ENCODE measurements at places on chromosomes 1 and 21.

GRCh38 chr1:204859861-204860267 is 10.8 kb upstream of the NFASC start:
- no peak for DNase-seq

- DNase-seq, result no peak
Measured at GRCh38 chr1:36081926-36082485, 1.9 kb upstream of the TEKT2 start.

DNA sequence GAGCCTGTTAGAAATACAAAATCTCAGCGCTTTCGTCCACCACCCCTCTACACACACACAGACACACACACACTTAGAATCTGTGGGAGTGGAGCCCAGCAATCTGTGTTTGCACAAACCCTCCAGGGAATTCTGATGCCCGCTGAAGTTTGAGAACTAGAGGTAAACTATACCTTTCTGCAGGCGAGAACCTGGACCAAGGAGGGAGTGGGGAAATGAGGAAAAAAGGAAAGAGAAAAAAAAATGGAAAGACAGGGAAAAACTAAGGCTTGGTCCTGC is 468 bp upstream of the NIBAN1 start:
- no peak for DNase-seq

- no peak for DNase-seq
Measured at GRCh38 chr1:165549973-165550372, 6.2 kb downstream of the LRRC52 start.

DNA sequence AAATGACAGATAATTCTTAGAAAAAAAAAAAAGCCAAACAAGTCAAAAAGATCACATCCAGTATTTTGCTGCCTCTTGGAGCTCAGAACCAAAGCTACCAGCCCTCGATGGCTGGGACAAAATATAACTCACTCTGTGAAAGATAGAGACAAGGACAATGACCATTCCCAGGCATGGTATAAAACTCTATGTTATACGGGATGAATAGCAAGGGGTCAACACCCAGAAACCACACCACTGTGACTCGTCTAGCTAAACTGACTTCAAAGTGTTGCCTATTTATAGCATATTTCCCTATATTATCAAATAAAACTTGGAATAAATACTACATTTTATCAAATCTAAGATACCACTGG is 10.1 kb downstream of the TMEM63A start:
- no peak for DNase-seq

DNA sequence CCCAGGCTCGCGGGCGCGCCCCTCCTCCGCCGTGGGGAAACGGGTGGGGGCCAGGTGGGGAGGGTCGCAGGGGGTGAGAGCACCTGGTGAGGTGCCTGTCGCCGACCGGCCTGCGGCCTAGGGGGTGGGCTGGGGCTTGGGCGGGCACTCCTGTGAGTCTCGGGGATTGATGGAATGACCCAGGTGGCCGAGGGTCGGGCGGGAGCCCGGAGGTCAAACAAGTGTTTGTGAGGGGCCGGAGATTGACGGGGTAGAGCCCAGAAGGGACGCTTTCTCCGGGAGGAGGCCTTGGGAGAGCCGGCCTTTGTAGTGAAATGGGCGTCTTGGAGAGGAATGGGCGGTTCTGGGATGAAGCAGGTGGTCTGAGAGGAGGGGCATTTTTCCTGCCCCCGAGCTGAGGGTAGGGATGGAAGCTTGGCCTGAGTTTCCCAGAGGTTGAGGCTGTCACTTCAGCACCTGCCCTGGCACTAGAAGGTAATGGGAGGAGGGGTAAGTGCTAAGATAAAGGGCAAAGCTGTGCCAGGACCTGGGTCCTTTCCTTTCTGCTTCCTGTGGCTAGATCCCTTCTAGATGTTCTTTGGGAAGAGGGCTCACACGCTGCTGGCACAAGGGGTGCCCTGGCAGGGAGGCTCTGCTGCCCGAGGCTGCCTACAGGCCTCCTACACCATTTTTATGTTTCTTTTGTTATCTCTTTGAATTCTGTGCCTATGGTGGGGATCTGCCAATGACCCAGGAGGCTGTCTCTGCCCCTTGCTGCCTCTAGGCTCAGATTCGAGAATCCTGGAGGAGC is 56.1 kb downstream of the NDUFS5 start:
- DNase-seq, result no peak

DNA sequence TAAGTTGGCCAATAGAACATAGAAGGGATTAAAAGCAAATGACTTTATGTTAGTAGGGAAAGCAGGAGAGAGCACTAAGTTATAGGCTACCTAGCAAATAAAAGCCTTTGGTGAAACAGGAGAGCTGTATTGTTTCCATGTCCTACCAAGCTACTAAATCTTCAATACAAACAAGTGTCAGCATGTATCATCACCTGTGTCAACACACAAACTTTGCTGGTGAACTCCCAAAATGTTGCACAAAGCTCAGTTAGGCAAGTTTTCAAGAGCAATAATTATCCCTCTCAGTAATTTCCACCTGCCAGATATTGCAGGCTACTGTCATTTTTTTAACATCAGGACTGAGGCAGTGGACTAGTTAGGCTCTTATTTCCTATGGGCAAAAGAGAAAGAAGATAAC is 77.7 kb upstream of the ADAM30 start:
- DNase-seq, result no peak

- peak; percentile 49 for DNase-seq
Measured at GRCh38 chr1:159798893-159799292, 3.3 kb upstream of the FCRL6 start.

- DNase-seq, result no peak
Measured at GRCh38 chr1:9877962-9878361, 32.1 kb downstream of the CTNNBIP1 start.

DNA sequence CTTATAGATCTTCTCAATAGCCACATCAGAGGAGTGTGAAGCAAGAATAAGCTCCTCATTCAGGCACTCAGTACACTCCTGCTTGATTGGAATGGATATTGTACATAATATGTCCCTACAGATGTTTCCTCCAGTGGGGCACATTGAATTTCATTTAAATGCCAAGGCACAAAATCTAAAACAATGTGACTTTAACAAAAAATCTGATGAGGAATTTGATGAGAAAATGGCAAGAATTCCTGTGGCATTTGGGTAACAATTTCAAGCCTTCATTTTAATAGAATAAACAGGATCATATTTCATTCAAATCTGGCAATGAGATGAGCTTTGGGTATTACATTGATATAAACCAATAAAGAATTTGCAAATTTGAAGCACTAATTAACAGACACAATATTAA is 307.7 kb upstream of the PKN2 start:
- DNase-seq, result no peak

DNA sequence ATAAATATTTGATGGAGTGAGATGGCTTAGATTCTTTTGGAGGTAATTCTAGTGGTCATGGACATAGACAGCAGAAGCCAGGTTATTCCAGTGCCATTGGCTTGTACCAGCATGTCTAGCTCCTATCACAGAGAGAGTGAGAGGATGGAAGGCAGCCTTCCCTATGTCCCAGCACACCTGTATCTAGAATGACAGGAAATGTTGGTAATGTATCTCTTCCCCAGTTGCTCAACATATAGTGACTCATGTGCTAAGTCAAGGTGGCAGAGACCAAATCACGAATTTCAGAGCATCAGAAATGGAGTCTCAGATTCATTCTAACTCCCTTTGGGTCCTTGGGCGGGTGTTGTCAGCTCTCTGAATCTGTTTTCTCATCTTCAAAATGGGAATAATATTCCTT is 28.4 kb downstream of the METTL13 start:
- DNase-seq, result no peak

DNA sequence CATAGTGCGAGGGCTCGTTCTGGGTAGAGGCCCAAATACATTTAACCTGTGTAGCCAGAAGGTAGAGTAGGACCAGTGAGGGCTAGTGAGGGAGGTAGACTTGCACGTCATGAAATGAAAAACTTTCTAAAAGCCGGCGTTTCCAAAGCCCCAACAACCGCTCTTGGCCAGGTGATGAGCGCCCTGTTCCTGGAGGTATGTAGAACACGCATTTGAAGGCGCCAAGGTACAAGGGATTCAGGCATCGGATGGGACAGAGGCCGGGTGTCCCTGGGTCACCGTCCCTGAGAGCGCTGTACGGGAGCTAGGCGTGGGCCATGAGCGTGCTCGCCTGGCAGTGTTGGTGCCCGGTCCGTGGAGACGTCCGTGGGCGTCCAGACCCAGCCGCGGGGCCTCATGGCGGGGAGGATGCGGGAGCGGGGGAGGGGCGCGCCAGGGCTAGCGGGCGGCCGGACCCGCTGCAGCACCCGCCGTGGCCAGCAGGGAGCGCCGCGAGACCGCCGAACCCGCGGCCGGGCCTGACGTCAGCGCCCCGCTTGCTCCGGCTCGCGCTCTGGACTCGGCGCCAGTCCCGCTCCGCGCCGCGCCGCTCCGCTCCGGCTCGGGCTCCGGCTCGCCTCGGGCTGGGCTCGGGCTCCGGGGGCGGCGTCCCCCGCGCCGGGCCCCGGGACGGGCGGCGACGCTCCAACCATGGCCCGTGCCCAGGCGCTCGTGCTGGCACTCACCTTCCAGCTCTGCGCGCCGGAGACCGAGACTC is at the start of gene PTPRU:
Gene PTPRU, plus strand, starts transcription at position 568 of the 757 bp plus-strand sequence. Its CDS starts 123 bp downstream, at position 691.
- DNase-seq, result peak; percentile 75

DNA sequence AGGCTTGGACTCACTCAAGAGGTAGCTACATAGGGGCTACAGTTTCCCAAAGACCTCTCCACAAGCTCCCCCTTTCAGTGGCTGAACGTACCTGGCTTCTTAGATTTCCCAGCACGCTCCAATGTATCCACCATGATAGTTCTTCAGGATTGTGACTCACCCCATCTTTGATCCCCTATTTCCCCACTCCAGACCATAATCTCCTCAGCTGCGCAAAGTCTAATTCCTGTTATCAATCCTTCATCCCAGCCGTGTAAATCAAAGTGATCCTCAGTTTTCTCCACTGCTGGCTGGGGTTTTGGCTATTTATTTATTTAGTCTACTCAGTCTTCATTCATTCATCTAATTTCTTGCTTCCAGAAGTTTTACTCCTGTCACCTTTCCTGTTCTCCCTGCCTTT is 13.1 kb upstream of the CTPS1 start:
- no peak for DNase-seq

- DNase-seq, result no peak
Measured at GRCh38 chr1:241947354-241947753, 10.2 kb upstream of the BECN2 start.

DNA sequence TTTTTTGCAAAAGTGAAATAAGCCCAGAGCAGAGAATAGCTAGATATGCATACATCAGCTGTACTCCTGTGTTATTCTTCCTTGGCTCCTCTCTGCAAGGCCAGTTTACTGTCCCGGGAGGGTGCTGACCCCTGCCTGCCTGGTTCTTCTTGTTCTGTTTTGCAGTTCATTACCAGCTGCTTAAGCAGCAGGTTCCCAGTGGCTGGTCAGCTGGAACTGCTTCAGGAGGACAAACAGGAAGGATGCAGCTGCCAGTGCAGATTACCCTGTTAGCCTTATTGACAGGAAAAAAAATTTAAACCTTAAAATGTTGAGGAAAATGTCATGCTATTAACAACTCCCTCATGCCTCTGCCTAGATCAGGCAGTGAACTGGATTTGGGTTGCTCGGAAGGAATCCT is 16.0 kb upstream of the LRIG2 start:
- DNase-seq, result no peak

- DNase-seq, result no peak
Measured at GRCh38 chr21:33492571-33492970, 1.1 kb upstream of the DNAJC28 start.

GRCh38 chr1:205991237-205991636 is 12.0 kb downstream of the RAB7B start:
- no peak for DNase-seq

DNA sequence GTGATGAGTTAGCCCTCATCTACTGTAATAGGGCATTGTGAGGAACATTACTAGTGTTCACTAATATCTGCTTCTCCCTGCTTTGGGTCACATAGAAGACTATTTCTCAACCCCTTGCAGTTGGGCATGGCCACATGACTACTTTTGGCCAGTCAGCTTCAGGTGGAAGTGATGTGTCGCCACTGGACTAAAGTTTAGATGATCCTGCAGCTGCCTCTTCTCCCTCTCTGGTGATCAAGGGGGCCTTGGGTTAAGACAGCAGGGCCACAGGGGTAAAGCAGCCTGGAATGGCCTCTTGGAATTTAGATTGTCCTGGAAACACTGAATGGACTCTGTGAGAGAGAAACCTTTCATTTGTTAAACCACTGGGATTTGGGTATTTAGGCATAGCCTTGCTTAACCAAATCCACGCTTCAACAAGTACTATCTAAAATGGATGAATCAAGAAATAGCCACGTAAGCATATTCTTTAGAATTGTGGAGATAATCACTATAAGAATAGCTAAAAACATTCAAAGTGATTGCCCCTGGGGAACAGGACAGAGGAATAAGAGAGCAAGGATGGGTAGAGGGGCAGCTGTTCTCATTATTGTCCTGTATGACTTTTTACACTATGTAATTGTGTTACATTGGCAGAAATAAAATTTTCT is 41.2 kb downstream of the OPRD1 start:
- no peak for DNase-seq

- no peak for DNase-seq
Measured at GRCh38 chr1:15007842-15008241, 145.7 kb upstream of the TMEM51 start.

DNA sequence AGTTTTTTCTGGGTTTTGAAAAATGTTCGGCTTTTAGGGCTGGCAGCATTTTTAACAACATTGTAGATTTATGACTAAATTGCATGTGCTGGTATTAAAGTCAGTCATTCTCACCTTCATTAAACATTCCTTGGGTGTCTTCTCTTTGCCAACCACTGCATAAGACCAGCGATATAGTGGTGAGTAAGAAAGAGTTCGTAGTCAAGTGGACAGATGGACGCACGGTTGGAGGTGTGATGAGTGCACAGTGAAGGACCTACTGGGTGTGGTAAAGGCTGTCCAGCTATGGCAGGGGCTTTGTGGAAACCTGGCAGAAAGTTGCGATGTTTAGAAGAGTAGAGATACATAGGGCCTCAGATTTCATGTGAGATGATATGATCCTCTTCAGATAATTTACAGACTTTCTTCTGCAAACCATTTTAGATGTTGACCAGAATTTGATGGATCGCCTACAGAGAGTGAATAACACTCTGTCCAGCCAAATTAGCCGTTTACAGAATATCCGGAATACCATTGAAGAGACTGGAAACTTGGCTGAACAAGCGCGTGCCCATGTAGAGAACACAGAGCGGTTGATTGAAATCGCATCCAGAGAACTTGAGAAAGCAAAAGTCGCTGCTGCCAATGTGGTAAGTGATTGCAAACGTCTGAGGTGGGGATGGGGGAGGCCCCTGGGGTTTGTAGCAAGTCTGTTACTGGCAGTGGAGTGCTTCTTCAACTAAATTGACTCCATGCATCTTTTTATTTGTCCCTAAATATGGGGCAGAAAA is 56.0 kb upstream of the LAMC2 start:
- DNase-seq, result no peak

- DNase-seq, result no peak
Measured at GRCh38 chr1:29984862-29985605, 738.4 kb downstream of the MATN1 start.

- no peak for DNase-seq
Measured at GRCh38 chr1:20367626-20368025, 77.0 kb downstream of the VWA5B1 start.
